ENCODE measurements at places on chromosomes 12 and 14.

- DNase-seq: no peak
These were observed 41.7 kb upstream of the ITPR2 start for GRCh38 chr12:26874501-26875296.

- DNase-seq: no peak
These were observed 258.0 kb upstream of the ATP2B1 start for GRCh38 chr12:89966495-89967240.

DNA sequence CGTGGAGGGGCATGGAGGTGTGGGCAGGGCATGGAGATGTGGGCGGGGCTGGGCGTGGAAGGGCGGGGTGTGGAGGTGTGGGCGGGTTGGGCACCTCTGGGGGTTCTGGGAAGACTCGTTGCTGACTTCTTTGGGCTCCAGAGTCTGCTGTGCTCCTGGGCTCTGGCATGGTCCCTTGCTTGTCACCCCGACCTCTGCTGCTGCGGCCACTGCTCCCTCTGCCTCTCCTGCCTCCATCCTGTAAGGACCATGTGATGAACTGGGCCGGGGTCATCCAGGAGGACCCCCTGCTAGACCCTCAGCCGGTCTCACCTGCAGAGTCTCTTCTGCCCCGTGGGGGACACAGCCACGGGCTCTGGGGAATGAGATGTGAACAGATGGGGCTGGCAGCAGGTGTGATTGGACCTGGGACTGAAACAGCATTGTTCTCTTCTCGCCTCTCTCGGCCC, 15.3 kb downstream of the NOC4L start:
- DNase-seq: no peak

- no peak for DNase-seq
These were observed 21.7 kb upstream of the MSI1 start for GRCh38 chr12:120390540-120391120.

DNA sequence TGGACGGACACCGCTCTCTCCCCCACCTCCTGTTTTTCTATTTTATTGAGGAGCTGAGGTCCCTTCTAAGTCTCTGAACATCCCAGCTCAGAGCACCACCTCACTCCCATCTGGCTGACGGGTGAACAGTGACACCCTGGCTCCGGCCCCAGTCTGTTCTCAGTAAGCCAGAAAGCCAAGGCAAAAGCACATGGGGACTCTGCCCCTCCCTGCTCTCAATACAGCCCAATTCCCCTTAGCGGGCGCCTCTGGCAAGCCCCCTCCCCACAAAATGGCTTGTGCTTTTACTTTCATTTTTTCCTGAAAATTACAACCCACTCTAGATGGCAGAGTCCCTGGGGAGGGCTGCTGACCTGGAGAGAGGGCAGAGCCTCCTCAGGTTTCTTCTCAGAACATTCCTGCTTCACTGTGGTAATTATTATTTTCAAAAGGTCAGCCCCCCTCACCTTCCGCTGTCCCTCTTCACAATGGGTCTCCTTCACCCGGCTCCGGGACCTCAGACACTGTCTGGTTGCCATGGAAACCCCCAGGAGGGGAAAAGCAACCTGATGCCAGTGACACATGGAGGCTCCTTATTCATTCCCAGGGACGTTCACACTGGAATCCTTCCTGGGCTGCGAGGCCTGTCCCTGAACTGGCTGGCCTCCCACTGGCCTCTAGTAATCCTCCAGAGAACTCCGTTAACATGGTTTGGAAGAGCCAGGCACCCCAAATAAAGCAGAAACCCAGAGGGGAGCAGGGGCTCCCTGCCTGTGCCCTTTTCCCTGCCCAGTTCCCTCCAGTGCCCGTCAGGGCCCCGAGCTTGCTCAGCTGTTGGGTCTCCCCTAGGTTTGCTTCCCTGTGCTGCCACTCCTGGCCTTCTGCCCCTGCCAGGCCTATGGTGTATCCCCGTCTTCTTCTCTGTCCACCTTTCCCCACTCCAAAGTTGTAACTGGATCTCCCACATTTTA, 15.9 kb downstream of the COL2A1 start:
- no peak for DNase-seq

DNA sequence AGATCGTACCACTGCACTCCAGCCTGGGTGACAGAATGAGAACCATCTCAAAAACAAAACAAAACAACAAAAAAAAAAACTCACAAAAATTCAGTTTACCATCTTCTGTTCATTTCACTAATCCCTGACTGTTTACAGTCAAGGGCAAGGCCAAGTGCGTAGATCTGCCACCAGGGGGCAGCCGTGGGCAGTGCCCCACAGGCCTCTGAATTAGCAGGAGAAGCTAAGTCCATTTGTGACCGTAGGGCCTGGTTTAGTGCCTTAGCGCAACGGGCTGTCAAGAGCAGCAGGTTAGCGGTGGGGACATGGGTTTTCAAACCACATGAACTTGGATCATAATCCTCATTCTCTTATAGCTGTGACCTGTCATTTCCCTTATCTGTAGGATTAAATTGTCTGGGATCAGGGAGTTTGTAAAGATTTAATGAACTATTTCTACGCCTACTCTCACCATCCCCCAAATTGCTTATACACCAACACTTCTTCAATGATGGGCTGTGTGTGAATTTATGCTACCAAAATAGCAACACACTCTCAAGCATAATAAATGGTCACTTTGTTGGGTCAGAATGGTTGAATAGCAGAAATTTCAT, 49.0 kb downstream of the KCTD10 start:
- DNase-seq: peak; percentile 58

- DNase-seq: no peak
These were observed 28.5 kb upstream of the PYGL start for GRCh38 chr14:50972734-50973133.

DNA sequence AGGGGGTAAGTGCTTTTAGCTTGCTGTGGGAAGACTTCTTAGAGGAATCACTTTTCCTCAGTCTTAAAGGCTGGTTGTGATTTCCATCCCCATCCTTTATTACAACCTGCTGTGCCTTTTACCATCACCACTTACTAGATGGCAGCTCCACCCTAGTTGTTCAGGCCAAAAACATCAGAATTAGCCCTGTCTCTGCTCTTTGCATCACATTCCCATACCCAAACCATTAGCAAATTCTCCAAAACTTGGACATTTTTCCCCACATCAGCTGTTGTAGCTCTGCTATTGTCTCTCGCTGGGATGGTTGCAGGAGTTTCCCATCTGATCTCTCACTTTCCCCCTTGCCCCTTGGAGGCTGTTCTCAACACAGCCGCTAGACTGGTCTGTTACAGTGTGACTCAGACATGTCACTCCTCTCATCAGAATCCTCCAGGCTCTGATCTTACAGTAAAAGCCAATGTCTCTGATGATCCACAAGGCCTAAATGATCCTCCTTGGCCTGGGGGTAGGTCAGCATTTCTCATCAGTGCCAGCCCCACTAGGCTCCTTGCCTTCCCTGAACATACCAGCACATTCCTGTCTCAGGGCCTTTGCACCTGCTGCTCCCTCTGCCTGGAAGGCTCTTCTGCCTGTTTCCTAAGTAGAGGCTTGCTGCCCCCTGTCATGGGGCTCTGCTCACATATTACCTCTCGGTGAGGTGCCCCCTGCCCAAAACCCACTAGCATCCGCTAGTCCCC, 102.5 kb downstream of the BEGAIN start:
- no peak for DNase-seq

- no peak for DNase-seq
These were observed 52.6 kb downstream of the FGD6 start for GRCh38 chr12:95164656-95165055.

DNA sequence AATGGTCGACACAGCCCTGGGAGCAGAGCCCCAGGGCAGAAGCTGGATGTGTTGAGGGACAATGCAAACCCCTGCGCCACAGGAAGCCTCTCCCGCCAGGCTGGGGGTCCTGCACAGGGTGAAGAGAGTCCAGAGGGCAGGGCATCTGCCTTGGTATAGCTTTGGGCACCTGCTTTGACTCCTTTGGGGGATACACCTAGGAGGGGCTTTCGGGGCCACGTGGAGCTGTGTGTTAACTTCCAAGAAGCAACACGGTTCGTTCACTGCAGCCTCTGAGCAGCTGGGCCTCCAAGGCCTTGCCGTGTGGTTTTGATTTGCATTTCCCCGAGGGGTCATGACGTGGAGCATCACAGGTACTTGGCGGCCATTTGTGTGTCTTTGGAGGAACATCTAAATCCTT, 5.8 kb upstream of the PUS1 start:
- DNase-seq: no peak

- no peak for DNase-seq
These were observed 15.6 kb upstream of the FRMD6 start for GRCh38 chr14:51636109-51636508.

- DNase-seq: no peak
These were observed 274.4 kb downstream of the NUAK1 start for GRCh38 chr12:105864316-105864715.

- DNase-seq: no peak
These were observed 2.6 kb downstream of the ZNF140 start for GRCh38 chr12:133083345-133083744.

DNA sequence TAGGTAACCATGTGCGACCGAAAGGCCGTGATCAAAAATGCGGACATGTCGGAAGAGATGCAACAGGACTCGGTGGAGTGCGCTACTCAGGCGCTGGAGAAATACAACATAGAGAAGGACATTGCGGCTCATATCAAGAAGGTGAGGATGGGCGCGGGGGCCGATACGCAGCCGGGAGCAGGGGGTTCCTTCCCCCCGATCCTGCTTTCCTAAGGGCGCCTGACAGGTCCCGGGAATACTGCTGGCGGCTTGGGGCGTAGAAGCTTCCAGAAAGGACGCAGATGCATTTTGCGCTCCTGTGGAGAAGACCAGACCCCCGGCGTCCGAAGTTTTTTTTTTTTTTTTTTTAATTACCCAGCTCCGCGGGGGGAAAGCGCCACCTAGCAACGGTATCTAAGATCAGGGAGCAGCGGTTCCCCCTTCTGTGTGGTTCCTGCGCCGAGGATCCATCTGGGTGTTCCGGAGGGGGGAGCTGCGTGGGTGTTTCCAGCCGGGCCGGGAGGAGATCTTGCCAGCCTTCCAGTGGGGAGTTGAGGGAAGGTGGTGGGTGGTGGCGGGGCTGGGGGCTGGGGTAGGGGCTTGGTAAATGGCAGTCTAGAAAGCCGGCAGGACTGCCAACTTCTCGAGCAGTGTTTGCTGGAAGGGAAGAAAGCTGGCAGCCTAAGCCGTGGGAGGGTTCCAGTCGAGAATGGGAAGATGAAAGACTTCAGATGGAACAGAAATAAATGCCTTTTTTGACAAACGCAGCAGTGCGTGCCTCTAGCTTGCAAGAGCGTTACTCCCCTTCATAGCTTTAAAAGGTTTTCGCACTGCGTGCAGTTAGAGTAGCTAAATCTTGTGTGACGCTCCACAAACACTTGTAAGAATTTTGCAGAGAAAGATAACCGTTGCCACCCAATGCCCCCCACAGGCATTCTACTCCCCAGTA, 764 bp downstream of the DYNLL1 start:
- peak; percentile 37 for DNase-seq

DNA sequence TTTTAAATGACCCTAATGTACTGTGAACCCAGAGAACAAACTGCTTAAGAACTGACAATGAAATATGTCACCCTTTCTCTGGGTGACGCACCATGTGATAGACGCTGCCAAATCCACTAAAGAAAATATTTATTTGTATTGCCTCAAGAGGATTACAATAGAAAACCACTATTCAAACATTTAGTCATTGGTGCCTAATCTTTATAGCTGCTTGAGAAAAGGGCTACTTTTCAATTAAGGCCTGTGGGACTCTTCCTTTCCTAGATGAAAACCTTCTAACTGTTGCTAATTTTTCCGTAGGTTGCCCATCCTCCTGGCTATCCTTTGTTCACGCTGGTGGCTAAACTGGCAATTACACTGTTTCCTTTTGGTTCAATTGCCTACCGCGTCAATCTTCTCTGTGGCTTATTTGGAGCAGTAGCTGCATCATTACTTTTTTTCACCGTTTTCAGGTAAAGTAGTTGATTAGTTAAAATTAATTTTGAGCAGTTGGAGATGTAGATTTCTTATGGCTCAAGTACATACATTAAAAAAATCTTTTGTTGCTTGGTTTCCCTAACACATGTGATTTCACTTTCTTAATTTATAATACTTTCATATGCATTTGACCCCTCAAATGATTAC, 6.0 kb downstream of the TMEM260 start:
- no peak for DNase-seq

GRCh38 chr14:104436047-104436591, 143.4 kb upstream of the C14orf180 start:
- DNase-seq: no peak

DNA sequence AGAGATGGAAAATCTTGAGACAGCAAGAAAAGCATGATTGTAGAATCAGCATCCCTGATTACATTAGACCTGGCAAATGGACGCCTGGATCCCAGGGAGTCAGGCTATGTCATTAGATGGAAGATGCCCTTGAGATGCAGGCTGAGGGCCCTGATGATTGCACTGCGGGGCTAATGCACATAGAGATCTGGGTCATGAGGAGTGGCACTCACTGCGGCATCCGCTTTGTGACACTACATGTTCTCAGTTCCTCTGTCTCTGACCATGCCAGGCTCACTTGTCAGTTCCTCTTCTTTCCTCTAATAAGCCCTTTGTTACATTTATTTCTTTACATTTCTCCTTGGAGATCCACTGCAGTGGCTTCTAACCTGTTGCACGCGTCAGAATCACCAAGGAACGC, 70.1 kb upstream of the GPATCH2L start:
- DNase-seq: no peak

GRCh38 chr12:46408441-46408840, 35.9 kb upstream of the SLC38A2 start:
- no peak for DNase-seq

DNA sequence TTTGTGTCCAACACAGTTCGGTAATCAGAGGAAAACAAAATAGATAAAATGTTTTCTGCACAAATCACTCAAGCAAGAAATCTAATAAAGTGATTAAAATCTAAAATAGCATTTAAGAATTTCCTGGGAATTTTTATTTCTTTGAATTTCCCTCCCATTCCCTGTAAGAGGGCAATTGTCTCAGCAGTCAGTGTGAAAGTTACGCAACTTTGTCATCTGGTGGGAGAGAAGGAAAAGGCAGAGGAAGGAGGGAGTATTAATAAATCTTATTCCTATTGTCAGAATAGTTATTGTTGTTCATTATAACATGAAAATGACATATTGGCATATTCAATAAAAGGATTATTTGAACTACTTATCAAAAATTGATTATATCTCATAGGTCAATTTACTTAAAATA, 464.9 kb downstream of the PRKD1 start:
- DNase-seq: no peak

GRCh38 chr14:80047761-80048160, 163.5 kb downstream of the DIO2 start:
- no peak for DNase-seq

DNA sequence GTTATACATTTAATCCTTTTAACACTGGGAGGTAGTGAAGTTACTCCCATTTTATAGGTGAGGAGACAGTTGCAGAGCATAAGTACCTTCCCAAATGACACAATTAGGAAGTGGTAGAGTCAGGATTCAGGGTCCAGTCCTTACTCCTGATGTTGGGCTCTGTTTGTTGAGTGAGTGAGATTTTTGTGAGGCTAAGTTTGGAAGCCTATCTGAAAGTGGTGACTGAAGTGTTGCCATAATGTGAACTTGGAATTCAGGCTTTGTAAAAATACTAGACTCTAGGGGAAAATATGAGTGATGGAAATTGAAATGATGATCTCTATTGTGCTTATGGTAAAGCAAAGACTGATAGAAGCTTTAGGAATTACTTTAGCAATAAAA, 2.2 kb downstream of the NUDT4 start:
- no peak for DNase-seq
